Glutamatergic neuron (in vitro differentiated cells): ENCODE measurements at places on chromosomes 2 and 18. TPM values are rescaled to one million over a fixed set of nuclear protein-coding genes. Genes with fewer than 3 reads are reported as not detected.

The INSIG2 gene
- total RNA-seq, result 20.3 TPM

The EFEMP1 gene
- 1.2 TPM for total RNA-seq

The TANC1 gene
- total RNA-seq, result 14.9 TPM

The C2orf15 gene
- 0.34 TPM for total RNA-seq

The C2orf78 gene
- total RNA-seq, result not detected

The OSBPL6 gene
- 14.4 TPM for total RNA-seq

The CRYBA2 gene
- total RNA-seq, result 0.49 TPM

The MIB1 gene
- total RNA-seq, result 228 TPM

The CNDP1 gene
- 0.27 TPM for total RNA-seq

The CHST9 gene
- total RNA-seq, result not detected

The DRC1 gene
- 2.3 TPM for total RNA-seq

The M1AP gene
- total RNA-seq, result 0.81 TPM

The AGXT gene
- not detected for total RNA-seq

The CAPN10 gene
- total RNA-seq, result 67.1 TPM

The TXNDC2 gene
- not detected for total RNA-seq

The LONRF2 gene
- 1.3 TPM for total RNA-seq

The MGAT5 gene
- 58.8 TPM for total RNA-seq

The NEU2 gene
- not detected for total RNA-seq

The PROKR1 gene
- total RNA-seq, result 0.83 TPM

The TTC39C gene
- 29.2 TPM for total RNA-seq

The AMMECR1L gene
- 25.2 TPM for total RNA-seq

The FBLN7 gene
- 0.20 TPM for total RNA-seq

The PXDN gene
- total RNA-seq, result 226 TPM

The GPR45 gene
- 0.44 TPM for total RNA-seq

The LMAN1 gene
- total RNA-seq, result 52.3 TPM

The CTNNA2 gene
- total RNA-seq, result 76.2 TPM

The MAB21L4 gene
- total RNA-seq, result not detected

The SKOR2 gene
- 6.7 TPM for total RNA-seq

The BCL11A gene
- 29.1 TPM for total RNA-seq

The SP5 gene
- total RNA-seq, result 1.8 TPM

The CCDC141 gene
- total RNA-seq, result 0.51 TPM

The VIT gene
- not detected for total RNA-seq

The TUBB8B gene
- total RNA-seq, result not detected

The CD207 gene
- total RNA-seq, result 0.51 TPM

The OSR1 gene
- 0.42 TPM for total RNA-seq

The LINC00305 gene
- not detected for total RNA-seq

The ORC4 gene
- total RNA-seq, result 72.9 TPM

The CCDC150 gene
- total RNA-seq, result 25.6 TPM

The TDRD15 gene
- not detected for total RNA-seq

The CACNB4 gene
- 5.1 TPM for total RNA-seq

The RAB31 gene
- total RNA-seq, result 4.1 TPM

The SALL3 gene
- total RNA-seq, result 23.4 TPM

The NETO1 gene
- 5.5 TPM for total RNA-seq

The MYO1B gene
- total RNA-seq, result 129 TPM
